Activated naive CD4-positive, alpha-beta T cell treated with anti-CD3 and anti-CD28 coated beads, Interleukin-2, amount 50 U/mL, for 72 hours (primary cell): ENCODE measurements at places on chromosomes 7 and 10. TPM values are rescaled to one million over a fixed set of nuclear protein-coding genes. Genes with fewer than 3 reads are reported as not detected.

The RBM33 gene
- total RNA-seq: 74.7 TPM

The BMPR1A gene
- 14.6 TPM for total RNA-seq

The MTG1 gene
- total RNA-seq: 65.0 TPM

The CCNY gene
- total RNA-seq: 44.2 TPM

The ADRA2A gene
- not detected for total RNA-seq

The PTPRZ1 gene
- total RNA-seq: not detected

The FEZF1 gene
- not detected for total RNA-seq

The PIK3CG gene
- total RNA-seq: 7.2 TPM

The PRPS1L1 gene
- total RNA-seq: not detected

The SLIT1 gene
- 1.4 TPM for total RNA-seq

The MUC3A gene
- not detected for total RNA-seq

The OR13A1 gene
- total RNA-seq: not detected

The RAPGEF5 gene
- 0.23 TPM for total RNA-seq

The LRRC4 gene
- total RNA-seq: 0.51 TPM

The IDE gene
- 20.7 TPM for total RNA-seq

The HOXA6 gene
- total RNA-seq: not detected

The TSPAN13 gene
- total RNA-seq: 1.2 TPM

The TMEM184A gene
- 0.73 TPM for total RNA-seq

The CACNA2D1 gene
- not detected for total RNA-seq

The ASNS gene
- 156 TPM for total RNA-seq

The GRM3 gene
- total RNA-seq: not detected

The COL1A2 gene
- not detected for total RNA-seq

The ADGRA1 gene
- not detected for total RNA-seq

The ARL4A gene
- total RNA-seq: 7.9 TPM

The LMTK2 gene
- 14.9 TPM for total RNA-seq
